Kasumi-1 (cell line): ENCODE measurements at places on chromosomes 2 and 18.

DNA sequence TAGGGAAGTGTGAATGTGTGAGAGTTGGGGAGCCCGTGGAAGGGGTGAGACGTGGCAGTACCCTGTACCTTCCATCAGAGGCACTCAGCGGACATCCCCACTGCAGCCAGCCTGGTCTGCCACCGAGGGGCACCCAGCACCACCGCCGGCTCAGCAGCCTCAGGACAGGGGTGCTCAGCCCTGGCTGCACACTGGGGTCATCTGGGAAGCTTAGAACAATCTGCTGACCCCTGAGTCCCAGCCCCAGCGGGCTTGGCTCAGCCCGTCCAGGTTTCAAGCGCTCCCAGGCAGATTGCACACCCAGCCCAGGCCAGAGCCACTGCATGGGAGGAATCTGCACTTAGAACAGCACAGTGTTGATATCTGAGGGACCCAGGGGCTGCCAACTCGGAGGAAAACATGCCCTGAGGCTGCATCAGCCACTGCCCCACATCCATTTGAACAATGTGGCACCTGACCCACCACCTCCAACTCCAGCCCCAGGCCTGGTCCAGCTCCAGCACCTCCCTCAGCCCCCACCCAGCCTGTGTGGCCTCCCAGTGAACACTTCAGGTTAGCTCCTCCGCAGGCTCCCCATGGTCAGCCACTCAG, 147.1 kb upstream of the OTOS start:
- DNase-seq = no peak

DNA sequence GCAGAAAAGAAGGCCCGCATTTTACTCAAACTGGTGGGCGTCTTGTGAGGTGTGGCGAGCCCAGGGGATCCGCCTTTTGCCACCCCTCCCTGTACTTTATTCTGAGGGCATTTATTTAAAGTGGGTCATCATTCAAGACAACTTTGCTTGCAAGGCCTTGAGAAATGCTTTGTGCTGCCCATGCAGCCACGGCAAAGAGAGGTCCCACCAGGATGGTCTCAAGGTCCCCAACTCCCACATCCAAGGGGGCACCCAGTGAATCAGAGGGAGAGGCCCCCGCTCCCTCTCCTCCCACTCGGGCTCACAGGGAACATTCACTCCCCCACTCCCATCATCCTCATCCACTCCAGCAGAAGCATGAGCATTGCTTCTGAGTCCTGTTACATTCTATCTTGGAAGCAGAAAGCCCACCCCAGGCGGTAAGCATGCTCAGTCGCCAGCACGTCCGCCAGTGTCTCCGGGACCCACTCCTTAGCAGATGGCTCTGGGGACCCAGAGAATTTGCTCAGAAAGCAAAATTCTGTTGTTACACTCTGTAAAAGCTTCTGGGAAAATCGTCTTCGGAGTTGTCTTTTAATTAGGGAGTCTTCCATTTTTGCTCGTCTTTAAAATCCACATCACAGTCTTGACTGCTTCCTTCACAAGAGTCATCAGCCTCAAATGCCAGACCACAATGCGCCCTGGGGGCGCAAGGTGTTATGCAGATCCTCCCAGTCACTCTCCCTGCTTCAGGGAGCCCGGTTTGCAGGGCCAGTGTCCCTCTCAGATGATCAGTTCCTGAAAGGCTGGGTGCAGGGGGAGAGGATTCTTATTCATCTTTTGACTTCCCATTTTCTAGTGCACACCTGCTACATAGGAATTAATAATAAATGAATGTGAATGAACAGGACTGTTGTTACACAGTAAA, 99.4 kb upstream of the NCK2 start:
- DNase-seq = no peak

DNA sequence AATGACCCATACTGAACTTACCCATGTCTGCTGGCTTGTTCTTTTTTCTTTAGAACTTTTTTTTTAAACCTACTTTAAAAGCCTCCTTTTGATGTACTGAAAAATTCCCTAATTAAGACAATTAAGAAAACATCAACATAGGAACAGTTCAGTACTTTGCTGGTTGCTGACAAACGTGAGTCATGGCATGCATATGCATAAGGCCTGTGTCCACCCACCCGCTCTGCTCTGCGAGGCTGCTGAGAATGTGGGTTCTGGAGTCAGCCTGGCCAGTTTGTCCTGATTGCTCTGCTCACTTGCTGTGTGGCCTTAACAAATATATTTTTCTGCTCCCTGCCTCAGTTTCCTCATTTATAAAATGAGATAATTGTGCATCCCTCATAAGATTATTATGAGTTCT, 27.3 kb downstream of the LAMA3 start:
- DNase-seq = no peak

- no peak for DNase-seq
Observed at GRCh38 chr2:30218814-30219213, 12.5 kb upstream of the LBH start.

DNA sequence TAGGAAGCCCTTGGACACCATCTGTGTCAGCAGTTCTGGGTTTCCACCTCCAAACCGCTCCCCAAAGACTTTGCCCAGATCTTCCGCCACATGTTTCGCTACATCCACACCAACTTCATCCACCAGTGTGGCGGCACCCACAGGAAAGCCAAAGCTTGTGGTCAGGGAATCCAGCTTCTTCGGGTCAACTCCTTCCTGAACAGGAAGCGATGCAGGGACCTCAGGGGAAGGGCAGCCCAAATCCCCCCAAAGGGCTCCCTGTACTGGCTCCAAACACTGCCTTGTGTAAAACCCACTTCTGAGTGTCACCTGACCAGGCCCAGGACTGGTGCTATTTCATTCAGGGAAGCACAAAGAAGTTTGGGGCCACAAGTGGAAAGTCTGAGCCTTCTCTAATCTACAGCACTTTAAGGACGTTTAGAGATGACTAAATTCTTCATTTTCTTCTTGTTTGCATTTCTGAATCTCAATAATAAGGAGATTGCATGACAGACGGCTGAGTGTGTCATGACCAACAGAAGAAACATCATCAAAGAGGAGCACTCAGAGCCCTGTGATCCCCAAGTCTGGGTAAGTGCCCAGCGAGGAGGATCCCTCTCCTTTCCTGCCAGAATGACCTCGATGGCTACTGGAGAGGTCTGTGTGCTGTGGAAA, 20.8 kb downstream of the GAREM2 start:
- no peak for DNase-seq

DNA sequence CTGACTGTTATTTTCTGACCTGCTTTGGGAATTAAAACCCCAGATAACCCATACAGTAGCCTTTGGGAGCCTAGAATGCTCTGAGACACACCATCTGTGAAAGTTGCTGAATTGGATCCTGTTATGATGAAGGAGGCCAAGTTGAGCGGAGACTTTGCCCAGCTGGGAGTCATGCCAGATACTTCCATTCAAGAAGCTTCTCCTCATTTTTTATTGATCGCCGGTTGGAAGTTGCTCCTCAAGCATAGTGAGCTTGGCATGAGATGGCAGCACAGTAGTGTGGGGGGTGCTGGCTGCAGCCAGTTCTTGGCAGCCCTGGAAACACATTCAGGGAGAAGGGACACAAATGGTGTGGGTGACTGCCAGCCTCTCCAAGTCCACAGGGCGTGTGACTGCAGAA, 270.7 kb upstream of the NRP2 start:
- DNase-seq = no peak

- no peak for DNase-seq
Observed at GRCh38 chr2:230925879-230926765, 1.1 kb upstream of the GPR55 start.

DNA sequence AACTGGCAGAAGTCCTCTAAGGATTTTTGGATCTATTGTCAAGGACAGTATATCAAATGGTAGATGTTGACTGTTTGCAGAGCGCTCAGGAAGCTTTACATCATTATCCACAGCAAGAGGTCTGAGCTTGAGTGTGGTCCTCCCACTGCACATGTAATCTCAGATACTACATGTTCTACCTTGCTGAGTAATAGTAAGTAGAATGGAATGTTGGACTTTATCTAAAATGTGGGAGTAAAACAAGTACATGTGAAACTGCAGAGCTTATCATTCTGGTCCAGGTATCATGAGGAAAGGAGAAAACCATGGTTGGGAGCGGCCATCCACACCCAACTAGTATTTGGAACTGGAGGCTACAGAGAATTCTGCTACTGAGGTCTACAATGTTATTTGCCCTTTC, 19.3 kb upstream of the CD28 start:
- DNase-seq = no peak

DNA sequence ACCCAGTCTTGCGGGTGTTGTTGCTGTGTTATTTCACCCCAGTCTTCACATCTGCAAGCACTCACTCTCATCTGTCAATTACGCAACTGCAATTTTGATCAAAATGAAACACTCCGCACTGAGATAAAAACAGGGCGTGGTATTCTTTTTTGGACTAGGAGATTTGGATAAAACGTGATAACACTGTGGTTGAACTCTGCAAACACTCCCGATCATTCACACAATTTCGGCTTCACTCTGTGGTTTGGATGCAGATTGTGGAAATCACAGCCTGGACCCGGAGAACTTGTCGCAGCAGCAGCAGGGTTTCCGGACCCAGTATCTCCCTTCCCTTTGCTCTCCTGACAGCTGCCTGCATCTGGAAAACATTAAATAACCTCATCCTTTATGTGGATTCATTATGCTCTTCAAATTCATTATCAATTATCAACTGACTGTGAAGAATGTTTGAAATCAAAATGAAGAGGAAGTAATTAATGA, 49.4 kb upstream of the APCDD1 start:
- no peak for DNase-seq

DNA sequence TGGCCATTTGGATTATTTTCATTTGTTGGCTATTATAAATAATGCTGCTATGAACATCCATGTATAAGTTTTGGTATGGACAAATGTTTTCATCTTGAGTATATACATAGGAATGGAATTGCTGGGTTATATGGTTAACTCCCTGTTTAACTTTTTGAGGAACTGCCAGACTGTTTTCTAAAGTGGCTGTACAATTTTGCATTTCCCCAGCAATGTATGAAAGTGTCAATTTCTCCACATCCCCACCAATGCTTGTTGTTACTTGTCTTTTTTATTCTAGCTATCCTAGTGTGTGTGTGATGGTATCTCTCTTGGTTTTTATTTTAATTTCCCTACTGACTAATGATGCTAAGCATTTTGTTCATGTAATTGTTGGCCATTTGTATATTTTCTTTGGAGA, 90.6 kb upstream of the CYP26B1 start:
- no peak for DNase-seq

DNA sequence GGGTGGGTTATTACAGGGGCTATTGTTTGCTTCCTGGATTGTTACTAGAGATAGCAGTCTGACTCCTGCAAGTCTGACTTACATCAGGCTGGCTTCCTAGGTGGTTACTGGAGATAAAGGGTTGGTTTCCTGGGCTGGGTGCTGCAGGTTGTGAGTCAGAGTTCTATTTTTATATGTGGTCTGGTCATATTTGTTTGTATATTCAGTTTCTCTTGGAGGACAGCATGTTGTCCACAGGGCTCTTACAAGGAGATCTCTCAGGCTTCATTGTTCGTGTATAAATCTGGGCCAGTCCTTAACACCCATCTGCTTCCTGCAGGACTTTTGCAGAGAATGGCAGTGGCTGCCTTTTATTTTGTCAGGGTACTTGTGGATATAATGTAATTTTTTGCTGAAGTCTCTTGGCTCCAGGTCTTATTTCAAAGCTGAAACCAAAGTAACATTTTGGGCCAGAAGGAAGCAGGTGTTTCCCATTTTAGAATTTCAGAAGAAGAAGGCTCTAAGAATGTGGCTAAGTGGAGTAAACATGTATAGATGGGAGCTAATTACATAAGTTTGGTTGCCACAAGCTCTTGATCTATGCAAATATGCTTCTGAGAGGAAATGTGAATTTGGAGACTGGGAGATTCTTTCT, 65.9 kb upstream of the SLC16A14 start:
- peak; percentile 19 for DNase-seq

- no peak for DNase-seq
Observed at GRCh38 chr18:59145055-59145454, 5.4 kb downstream of the SEC11C start.

GRCh38 chr2:67002618-67003371, 394.3 kb upstream of the ETAA1 start:
- no peak for DNase-seq

DNA sequence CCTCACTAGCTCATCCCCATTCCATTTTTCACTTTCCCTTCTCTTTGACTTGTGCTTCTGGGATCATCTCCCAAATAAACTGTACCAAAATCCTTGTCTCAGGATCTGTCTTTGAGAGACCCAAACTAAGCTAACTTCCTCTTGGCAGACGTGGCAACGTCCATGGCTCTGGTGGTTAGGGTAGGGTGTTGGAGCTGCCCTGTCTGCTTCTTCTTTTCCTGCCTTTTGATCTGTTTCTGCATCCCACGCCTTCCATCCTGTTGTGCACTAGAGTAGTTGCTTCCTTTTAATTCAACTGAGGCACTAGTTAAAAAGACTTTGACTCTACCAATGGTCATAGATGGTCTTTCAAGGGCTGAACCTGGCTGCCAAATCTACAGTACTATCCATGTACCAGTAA, 5.5 kb upstream of the MAP4K4 start:
- peak; percentile 73 for DNase-seq

DNA sequence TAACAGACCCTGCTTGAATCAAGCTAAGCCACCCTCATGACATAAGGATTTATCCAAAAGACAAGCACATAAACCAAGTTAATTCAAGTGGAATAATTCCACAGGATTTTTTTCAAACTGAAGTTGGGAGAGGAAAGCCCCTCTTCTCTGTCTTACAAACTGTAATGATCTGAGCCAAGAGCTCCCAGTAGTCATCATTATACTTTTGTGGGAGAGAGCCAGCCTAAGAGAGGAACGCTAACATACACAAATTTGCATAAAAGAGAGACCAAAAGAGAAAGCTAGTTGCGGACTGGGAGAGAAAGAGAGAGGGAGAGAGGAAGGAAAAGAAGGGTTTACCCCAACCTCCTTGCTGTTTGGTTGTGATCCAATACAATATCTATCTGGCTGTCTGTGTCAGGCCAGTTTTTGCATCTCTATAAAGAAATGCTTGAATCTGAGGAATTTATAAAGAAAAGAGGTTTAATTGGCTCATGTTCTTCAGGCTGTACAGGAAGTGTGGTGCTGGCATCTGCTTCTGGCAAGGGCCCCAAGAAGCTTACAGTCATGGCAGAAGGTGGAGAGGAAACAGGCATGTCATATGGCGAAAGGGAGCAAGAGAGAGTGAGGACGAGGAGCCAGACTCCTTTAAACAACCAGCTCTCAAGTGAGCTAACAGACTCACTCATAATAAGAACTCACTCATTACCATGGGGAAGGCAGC, 20.8 kb upstream of the PUM2 start:
- no peak for DNase-seq

- DNase-seq = no peak
Observed at GRCh38 chr2:237147317-237147716, 61.6 kb downstream of the COPS8 start.

- DNase-seq = no peak
Observed at GRCh38 chr2:136185981-136186776, 68.2 kb upstream of the CXCR4 start.

DNA sequence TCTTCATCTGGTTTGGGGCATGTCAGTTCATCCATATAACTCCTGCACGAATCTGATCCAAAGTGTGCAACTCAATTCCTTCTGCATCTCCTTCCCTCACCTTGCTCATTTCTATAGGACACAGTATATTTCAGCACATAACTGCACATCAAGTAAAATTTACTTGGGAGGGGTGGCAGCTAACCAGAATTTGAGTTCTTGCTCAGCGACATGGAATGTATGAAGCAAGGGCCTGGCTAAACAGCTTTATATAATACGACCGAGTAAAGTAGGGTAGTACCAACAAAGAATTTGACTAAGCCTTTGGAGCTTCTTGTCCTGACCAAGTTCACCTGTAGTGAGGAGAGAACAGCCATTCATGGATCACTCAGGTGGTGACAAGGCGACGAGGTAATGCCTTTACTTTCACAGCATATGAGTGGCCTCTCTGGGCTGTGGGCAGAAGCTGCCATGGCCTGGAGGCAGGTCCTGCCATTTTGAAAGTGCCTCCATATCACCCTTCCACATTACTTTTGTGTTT, 570.2 kb upstream of the TNP1 start:
- DNase-seq = no peak
